ENCODE measurements at places on chromosomes 5 and 9.
A peak's percentile ranks its signal among the peaks of the same experiment; 100 is the strongest.

- no peak for DNase-seq
Measured at GRCh38 chr5:6188976-6189375, 189.4 kb downstream of the MED10 start.

DNA sequence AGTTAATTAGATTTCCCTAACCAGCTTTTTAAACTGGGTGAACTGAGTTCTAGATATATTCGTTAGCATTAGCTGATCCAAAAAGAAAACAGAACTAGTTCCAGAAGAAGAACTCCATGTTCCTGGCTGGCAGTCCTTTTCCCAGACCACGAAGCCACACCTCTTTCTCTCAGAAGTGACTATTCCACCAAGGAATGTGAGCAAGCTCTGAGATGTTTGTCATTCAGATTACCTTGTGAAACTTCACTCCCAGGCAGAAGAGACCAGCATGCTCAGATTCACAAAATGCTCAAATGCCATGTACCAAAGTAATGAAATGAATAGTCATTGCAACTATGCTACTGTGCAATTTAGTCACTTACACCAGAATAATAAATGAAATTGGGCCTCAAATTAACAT is 4.4 kb upstream of the SSBP2 start:
- DNase-seq, result peak; percentile 45

DNA sequence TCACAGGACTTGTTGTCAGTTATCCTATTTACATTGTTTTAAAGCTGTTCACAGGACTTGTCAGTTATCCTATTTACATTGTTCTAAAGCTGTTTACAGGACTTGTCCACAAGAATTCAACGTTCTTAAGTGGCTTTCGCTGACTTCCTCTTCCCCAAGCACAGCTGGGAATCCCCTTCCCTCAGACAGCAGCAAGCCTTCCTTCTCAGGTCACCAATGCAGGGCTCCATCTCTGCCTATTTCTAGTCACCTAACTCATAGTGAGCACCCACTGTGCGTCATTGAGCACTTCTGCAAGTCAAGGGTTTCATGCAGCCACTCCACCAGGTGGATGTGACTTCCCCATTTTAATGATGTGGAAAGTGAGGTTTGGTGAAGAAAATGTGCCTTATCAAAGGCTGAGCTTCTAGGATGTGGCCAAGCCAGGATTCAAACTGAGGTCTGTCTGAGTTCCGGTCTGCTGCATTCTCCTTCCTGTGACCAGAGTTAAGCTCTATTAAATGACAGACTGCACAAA is 109.8 kb upstream of the ZNF462 start:
- DNase-seq, result no peak

DNA sequence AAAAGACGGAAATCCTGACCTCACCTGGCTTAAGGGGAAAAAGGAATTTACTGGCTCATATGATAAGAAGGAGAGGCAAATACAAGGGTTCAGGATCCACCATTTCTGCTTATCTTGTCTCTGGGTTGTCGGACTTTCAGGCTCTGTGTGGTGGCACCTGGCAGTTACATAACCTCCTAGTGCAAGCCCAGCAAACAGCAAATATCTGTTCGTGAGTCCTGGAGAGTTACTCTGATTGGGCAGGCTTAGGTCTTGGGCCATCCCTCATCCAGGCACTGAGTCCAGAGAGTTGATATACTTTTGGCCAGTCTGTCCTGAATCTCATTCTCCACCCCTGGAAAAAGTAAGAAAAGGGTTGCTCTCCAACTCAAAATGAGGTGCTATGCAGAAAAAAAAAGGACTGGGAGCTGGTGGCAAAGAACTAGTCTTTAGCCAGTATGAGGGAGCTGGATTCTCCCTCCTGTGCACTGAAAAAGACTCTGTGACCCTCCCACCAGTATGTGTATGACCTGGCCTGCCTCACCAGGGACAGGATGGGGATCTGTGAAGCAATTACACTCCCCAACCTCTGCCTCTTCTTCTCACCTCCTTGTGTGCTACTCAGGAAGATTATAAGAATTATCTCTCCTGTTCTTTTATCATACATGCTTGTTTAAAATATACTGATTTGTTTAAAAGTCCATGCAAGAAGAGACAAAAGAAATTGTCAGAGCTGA is 282.9 kb downstream of the ARHGAP26 start:
- DNase-seq, result no peak

DNA sequence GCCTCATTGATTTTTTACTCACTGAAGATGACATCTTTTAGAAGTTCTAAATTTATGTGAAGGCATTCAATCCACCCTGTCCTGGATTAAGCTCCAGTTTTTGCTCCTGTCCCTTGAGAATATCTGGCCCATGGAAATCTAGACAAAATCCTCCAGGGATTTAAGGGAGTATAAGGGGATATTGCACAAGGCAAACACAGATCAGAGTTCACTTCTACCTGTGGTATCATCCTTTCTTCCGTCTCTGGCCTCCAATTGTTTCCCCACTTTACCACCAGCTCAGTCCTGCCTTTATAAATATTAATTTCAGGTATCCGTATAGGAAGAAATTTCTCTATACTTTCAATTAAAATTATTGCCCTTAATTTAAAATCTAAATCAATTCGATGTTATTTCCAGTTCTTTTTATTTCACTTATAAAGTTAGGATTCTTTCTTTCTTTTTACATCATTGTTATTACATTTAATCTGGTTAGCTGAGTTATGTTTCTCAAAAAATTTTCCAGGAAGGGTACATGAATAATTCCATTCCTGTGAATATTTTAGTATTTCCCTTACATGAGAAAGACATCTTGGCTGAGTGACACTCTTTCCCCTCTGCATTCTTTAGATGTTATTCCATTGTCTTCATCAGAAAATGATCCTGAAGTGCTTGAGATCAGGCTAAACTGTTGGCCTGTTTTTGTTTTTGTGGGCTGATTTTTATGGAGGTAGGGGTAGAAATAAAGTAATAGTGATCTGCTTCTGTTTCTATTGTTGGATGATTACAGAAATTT is 194.3 kb upstream of the MAP3K1 start:
- no peak for DNase-seq

Data from glomerular endothelial cell (primary cell).